ENCODE measurements at places on chromosomes 16 and 17.
A peak's percentile ranks its signal among the peaks of the same experiment; 100 is the strongest.

GRCh38 chr17:41813152-41813680 is 412 bp downstream of the FKBP10 start:
- no peaks in the 10 kb centered on the region for H3K36me3 ChIP-seq
- no peaks in the 10 kb centered on the region for H3K27me3 ChIP-seq
- peak overlapping the region; percentile 18 for H3K27ac ChIP-seq
- peaks cover 13% of the 10 kb centered on the region for H3K4me1 ChIP-seq
- peak overlapping the region; percentile 74 for H3K4me3 ChIP-seq

GRCh38 chr17:57478478-57479250 is 222.3 kb downstream of the MSI2 start:
- H3K4me3 ChIP-seq, result no peak overlapping the region
- H3K27me3 ChIP-seq, result peaks cover 21% of the 10 kb centered on the region
- peaks cover 25% of the 10 kb centered on the region for H3K4me1 ChIP-seq
- no peak overlapping the region for H3K27ac ChIP-seq
- DNase-seq, result no peak

- H3K4me1 ChIP-seq, result peaks cover 28% of the 10 kb centered on the region
- H3K4me3 ChIP-seq, result no peak overlapping the region
- no peak for DNase-seq
- peaks cover 37% of the 10 kb centered on the region for H3K36me3 ChIP-seq
- no peaks in the 10 kb centered on the region for H3K27me3 ChIP-seq
These were observed 53.6 kb upstream of the ICAM2 start for GRCh38 chr17:64073771-64074703.

DNA sequence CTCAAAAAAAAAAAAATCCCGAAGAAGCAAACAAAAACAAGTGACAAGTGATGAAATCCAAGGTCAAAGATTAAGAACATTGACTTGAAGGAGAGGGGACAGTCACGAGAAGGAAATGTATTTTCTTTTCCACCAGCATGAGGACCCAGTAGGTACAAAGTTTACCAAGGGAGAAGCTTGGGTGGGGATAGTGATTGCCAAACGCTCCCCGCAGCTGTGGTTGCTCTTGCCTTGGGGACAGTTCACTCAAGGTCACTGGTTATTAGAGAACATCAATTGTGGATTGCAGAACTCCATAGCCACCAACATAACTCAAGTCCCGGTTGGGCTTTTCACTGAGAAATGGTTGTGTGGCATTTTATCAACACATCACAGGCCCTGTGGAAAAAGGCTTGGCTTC is 27.0 kb downstream of the RSL1D1 start:
- H3K36me3 ChIP-seq, result no peaks in the 10 kb centered on the region
- H3K4me1 ChIP-seq, result no peaks in the 10 kb centered on the region
- no peak overlapping the region for H3K27ac ChIP-seq
- no peak for DNase-seq
- no peak overlapping the region for H3K4me3 ChIP-seq

DNA sequence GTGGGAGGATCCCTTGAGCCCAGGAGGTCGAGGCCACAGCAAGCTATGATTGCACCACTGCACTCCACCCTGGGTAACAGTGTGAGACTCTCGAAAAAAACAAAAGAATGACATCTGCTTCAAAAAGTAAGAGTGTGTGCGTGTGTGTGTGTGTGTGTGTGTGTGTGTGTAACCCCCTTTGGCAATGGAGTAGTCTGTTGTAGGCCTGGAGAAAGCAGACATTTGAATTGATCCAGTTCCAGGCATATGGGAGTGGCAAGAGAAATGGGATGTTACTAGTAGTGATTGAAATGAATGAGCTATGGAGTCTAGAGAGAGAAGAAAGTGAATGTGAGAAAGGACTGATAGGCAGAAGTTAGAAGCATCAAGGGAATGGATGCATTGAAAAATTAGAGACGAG is 9.9 kb downstream of the CASC3 start:
- no peaks in the 10 kb centered on the region for H3K27me3 ChIP-seq
- peaks cover 40% of the 10 kb centered on the region for H3K4me1 ChIP-seq
- peaks cover 37% of the 10 kb centered on the region for H3K36me3 ChIP-seq
- no peak overlapping the region for H3K4me3 ChIP-seq
- no peak for DNase-seq
- no peak overlapping the region for H3K27ac ChIP-seq

- H3K27me3 ChIP-seq, result no peaks in the 10 kb centered on the region
- no peak for DNase-seq
- H3K4me3 ChIP-seq, result no peak overlapping the region
- H3K4me1 ChIP-seq, result peaks cover 17% of the 10 kb centered on the region
These were observed 296.3 kb downstream of the CPPED1 start for GRCh38 chr16:12507366-12507765.

GRCh38 chr17:15289285-15290183 is 24.4 kb upstream of the PMP22 start:
- H3K27ac ChIP-seq, result no peak overlapping the region
- H3K27me3 ChIP-seq, result peaks cover 58% of the 10 kb centered on the region
- H3K4me1 ChIP-seq, result no peaks in the 10 kb centered on the region
- no peaks in the 10 kb centered on the region for H3K36me3 ChIP-seq
- DNase-seq, result no peak
- no peak overlapping the region for H3K4me3 ChIP-seq

GRCh38 chr17:63792055-63792729 is 18.2 kb downstream of the DDX42 start:
- H3K36me3 ChIP-seq, result peaks cover 15% of the 10 kb centered on the region
- no peak for DNase-seq
- no peak overlapping the region for H3K4me3 ChIP-seq

DNA sequence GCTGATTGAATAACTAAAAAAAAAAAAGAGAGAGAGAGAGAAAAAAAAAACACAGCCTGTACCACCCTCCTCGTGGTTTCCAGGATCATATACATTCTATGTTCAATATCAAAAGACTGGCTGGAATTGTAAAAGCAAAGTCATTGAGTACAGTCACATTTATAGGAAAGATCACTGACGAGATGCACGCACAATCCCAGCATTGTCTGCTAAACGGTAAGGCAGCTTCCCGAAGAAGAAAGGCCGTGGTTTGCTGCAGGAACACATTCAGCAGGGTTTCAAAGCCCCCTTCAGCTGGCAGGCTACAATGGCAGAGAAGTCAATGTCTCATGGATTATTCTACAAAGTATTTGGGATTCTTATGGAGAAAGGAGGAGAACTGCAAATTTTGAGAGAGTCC is 9.3 kb downstream of the NQO1 start:
- no peaks in the 10 kb centered on the region for H3K36me3 ChIP-seq
- no peaks in the 10 kb centered on the region for H3K27me3 ChIP-seq
- DNase-seq, result no peak
- H3K4me1 ChIP-seq, result no peaks in the 10 kb centered on the region
- H3K27ac ChIP-seq, result peak overlapping the region; percentile 19
